ENCODE measurements at places on chromosomes 7 and 10.
A peak's percentile ranks its signal among the peaks of the same experiment; 100 is the strongest.

DNA sequence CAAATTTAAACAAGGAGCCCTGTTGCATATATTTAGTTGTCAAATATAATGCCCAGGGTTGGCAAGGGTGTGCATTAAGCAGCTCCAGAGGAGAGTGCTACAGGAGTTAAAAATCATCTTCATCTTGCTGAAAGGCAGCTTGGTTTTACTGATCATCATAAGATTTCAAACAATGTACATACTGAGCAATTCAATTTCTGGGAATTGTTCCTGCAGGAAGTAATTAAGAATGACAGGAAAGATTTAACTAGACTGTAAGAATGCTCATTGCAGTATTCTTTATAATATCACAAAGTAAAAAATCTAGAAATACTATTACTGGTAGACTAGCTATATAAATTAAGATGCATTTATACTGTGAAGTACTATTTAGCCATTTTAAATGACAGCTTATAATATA, 153.6 kb downstream of the DYNC1I1 start:
- no peak for DNase-seq

DNA sequence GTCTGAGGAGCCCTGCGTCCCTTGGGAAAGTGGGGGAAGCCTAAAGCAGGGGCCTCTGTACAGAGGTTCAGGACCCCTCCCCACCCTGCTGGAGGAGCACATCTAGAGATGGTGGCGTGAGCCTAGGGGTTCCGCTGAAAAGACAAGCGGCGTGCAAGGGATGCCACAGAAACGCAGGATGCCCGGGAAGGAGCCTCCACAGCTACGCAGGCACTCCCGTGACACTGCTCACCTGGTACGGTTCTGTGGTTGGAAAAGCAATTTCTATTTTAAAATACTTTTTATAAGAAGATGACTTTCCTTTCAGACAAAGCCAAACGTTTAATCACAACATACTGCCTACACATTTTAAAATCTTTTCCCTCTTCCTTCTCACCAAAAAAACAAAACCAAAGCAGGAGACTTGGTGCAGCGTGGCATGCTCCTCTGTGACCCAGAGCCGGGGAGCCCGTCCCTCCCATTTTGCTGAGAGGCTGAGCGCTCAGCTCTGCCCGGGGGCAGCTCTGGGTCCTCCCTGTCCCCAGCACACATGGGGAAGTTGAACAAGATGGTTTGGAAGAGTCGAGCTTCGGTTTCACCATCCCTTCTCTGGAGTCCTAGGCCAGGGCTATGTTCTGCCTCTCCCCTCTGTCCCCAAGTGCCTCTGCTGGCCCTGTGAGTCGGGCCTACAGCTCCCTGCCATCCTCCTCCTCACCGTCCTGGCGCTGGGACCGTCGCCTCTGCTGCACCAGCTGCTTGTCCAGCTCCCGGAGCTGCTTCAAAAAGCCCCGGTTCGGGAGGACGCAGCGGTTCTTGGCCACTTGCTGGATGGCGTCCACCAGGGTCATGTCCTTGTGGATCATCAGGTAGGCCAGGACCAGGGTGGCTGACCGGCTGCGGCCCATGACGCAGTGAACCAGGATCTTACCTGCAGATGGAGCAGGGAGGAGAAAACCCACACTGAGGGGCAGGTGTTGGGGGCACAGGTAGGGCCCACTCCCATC, 74.0 kb upstream of the SAMD8 start:
- DNase-seq: no peak

DNA sequence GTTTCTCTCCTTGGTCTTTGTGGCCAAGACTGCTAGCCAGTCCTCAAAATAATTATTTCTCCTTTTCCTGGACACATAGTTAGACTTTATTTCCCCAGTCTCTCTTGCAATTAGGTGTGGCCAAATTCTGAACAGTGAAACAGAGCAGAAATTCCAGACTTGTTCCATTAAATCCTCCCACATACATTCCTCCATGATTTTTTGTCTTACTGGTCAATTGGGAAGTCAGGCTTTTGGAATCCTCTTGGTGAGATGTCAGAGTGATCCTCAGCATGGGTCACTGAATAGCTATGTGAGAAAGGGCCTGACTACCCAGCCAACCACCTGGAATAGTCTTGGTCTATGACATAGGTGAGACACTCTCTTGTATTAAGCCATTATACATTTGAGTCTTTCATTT, 164.2 kb downstream of the DGKI start:
- DNase-seq: no peak

DNA sequence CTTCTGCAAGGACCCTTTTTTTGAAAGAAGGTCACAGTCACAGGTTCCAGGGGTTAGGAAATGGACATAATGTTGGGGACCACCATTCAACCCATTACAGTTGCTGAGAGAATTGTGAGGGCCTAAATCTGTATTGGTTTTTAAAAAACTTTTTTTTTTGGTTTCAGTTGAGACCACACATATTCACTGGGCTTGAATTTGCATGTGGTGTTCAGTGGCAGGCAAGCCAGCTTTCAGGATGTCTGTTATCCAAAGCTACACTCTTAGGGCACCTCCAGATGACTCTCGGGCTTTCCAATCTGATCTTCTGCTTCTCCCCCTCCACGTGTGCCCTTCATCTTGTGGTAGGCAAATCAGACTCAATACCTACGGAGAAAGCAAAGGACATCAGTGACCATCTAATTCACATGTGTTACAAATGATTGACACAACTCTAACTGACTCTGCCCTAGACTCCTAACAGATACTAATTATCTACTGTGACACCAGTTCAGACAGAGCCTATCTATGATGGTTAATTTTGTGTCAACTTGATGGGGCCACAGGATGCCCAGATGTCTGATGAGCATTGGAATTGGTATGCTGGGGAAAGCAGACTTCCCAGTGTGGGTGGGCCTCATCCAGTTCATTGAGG, 93.3 kb upstream of the ELMO1 start:
- no peak for DNase-seq

GRCh38 chr7:36523371-36524101, 133.9 kb downstream of the ANLN start:
- no peak for DNase-seq

GRCh38 chr10:79982362-79982800, 33.5 kb upstream of the SFTPD start:
- DNase-seq: no peak

- no peak for DNase-seq
Measured at GRCh38 chr10:93393211-93393610, 88.9 kb downstream of the MYOF start.

GRCh38 chr10:70492786-70493659, 14.5 kb downstream of the PALD1 start:
- DNase-seq: no peak

DNA sequence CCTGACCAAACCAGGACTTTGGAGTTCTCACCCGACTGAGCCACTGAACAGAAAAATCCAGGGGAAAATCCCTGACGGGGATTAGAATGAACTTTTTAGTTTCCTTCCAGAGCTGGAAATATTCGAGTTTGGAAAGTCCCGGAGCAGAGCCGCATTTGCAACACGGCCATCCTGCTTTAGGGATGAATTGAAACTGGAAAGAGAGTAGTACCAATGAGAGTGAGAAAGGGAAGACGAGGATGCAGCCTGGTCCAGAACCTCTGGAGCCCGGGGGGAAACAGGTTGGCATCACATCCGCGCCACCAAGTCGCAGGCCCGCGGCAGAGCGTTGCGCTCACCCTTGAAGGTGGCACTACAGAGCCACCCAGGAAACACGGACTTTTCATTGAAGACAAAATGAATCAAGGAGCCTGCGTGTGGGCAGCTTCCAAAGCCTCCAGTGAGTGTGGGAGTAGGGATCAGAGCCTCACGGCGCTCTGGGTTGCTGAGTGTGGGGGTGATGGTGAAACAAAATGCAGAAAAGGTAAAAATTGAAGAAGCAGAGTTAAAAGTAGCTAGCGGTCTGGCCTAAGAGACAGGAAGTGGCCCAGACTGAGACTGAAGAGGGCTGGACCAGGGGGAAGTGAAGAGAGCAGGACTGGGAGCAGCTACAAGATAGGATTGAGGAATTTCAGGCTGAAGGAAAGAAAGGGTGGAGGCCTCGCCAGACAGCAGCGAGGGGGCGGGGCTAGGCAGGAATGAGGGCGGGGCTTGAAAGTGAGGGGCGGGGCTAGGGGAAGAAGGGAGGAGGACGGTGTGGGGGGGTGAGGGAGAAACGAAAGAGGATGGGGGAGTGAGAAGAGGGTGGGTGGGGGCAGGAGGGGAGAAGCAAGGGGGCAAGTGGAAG, 1.8 kb downstream of the SMURF1 start:
- peak; percentile 45 for DNase-seq

DNA sequence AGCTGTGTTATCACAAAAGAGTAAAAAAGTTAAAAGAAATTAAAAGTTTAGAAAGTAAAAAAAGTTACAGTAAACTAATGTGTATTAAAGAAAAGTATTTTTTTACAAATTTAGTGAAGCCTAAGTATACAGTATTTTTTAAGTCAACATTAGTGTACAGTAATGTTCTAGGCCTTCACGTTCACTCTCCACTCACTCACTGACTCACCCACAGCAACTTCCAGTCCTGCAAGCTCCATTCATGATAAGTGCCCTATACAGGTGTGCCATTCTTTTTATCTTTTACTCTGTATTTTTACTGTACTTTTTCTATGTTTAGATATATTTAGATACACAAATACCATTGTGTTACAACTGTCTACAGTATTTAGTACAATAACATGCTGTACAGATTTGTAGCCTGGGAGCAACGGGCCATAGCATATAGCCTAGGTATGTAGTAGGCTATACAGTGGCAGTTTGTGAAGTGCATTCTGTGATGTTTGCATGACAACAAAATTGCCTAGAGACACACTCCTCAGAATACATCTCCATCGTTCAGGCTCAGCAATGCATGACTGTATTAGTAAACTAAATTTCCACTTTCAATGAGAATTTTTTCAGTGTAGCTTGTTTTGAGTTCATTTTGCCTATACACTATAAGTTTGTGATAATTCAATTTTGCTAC, 539.9 kb upstream of the C7orf33 start:
- no peak for DNase-seq

Measured in T-helper 17 cell (primary cell).